ENCODE measurements at places on chromosomes 3 and 15. TPM values are rescaled to one million over a fixed set of nuclear protein-coding genes. Genes with fewer than 3 reads are reported as not detected.

DNA sequence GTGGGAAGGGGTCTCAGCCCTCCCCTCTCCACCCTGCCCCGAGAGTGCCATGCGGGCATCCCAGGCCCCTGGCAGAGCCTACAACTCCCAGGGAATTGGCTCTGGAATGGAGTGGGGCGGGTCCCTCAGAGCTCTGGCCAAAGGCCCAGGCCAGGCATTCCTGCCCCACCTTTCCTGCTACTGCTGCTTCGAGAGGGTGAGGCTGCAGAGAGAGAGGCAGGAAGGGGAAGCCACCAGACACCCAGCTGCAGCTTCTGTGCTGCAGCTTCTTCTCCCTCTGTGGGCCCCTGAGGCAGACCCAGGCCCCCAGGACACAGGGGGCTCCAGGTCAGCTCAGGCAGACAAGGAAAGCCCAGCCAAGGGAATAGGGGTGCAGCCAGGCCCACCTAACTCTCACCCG, 2.7 kb downstream of the ALS2CL start:
- no peak overlapping the region for H3K27ac ChIP-seq
- no peaks in the 10 kb centered on the region for H3K36me3 ChIP-seq
- peaks cover 26% of the 10 kb centered on the region for H3K4me1 ChIP-seq
- H3K4me3 ChIP-seq = no peak overlapping the region
- peaks cover 4% of the 10 kb centered on the region for H3K27me3 ChIP-seq

TXNRD3 gene
- 4.1 TPM for total RNA-seq

GRCh38 chr15:92670621-92671020, 15.0 kb upstream of the FAM174B start:
- H3K4me1 ChIP-seq = peaks cover 2% of the 10 kb centered on the region
- no peaks in the 10 kb centered on the region for H3K36me3 ChIP-seq
- no peak for DNase-seq
- no peaks in the 10 kb centered on the region for H3K27me3 ChIP-seq

NEK10 gene
- 0.80 TPM for total RNA-seq

- DNase-seq = peak; percentile 8
- no peaks in the 10 kb centered on the region for H3K36me3 ChIP-seq
- no peaks in the 10 kb centered on the region for H3K27me3 ChIP-seq
- H3K27ac ChIP-seq = no peak overlapping the region
These were observed 337.7 kb downstream of the SLC9A9 start for GRCh38 chr3:143510601-143511000.

DNA sequence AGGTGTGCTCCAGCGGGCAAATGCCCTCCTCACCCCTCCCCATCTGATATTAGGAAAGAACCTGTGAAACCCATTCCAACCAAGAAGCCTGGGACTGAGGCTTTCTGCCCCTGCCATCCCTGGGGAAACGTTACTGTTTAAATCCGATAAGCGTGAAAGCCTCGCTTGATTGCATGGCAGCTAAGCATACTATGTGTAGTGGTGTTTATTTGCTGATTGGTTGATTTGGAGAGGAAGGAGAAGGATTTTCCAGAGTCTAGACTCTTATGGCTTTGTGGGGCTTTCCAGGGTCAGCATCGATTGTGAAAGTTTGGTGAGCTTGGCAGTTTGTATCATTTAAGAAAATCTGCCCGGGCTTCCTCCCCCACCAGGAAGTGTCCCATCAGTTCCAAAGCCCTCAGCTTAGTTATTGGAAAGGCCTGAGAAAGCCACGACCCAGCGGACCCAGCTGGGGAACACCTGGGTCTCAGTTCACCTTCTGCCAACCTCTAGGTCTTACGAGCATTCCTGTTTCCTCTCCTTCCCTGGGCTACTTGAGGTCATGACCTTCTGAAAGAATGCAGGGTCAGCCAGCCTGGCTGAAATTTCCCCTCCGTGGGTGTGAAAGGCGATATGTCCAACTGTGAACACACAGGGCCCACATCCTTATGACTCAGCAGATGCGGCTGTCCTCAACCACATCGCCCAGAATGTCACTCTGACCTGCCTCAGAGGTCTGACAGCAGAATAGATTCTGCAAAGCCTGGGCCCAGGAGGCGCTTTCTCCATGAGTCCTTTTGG, 62.8 kb upstream of the HERC1 start:
- no peak overlapping the region for H3K27ac ChIP-seq
- DNase-seq = peak; percentile 28
- no peaks in the 10 kb centered on the region for H3K27me3 ChIP-seq
- peaks cover 62% of the 10 kb centered on the region for H3K4me1 ChIP-seq
- no peaks in the 10 kb centered on the region for H3K36me3 ChIP-seq

UBE2E2 gene
- total RNA-seq = 13.2 TPM

DNA sequence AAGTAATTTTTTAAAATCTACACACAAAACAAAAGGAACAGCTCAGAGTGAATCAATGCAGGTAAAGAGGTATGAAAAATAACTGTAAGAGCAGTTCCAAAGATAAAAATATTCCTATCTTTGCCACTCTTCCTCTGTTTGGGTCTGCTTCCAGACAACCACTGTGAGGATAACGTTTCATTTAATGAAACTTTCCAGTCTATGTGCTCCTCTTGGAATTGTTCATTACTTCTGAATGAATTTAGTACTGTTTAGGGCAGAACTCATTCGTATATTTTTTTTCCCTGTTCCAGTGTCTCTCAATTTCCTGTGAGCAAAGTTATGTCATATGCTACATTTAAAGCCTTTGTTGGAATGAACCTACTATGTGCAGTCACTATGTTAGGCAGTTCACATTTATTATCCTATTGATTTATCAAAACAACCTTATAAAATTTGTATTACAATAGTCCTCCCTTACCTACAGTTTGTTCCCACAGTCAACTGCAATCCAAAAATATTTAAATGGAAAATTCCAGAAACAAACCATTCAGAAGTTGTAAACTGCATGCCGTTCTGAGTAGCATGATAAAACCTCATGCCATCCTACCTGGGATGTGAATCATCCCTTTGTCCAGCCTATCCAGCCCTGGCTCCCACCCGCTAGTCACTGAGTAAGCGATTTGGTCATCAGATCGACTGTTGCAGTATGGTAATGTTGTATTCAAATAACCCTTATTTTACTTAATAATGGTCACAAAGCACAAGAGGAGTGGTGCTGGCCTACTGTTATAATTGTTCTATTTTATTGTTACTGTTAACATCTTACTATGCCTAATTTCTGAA, 98.1 kb downstream of the TMCC1 start:
- no peak for DNase-seq
- H3K4me1 ChIP-seq = peaks cover 25% of the 10 kb centered on the region

GRCh38 chr3:81485444-81485865, 276.0 kb downstream of the GBE1 start:
- H3K4me3 ChIP-seq = no peak overlapping the region
- peaks cover 4% of the 10 kb centered on the region for H3K36me3 ChIP-seq
- H3K4me1 ChIP-seq = no peaks in the 10 kb centered on the region
- no peak overlapping the region for H3K27ac ChIP-seq
- no peaks in the 10 kb centered on the region for H3K27me3 ChIP-seq
- DNase-seq = no peak

- no peak overlapping the region for H3K4me3 ChIP-seq
- no peak overlapping the region for H3K27ac ChIP-seq
- peaks cover 3% of the 10 kb centered on the region for H3K36me3 ChIP-seq
- no peaks in the 10 kb centered on the region for H3K27me3 ChIP-seq
These were observed 66.5 kb downstream of the CDAN1 start for GRCh38 chr15:42670451-42670850.

REC114 gene
- total RNA-seq = not detected

GXYLT2 gene
- 0.32 TPM for total RNA-seq

DNA sequence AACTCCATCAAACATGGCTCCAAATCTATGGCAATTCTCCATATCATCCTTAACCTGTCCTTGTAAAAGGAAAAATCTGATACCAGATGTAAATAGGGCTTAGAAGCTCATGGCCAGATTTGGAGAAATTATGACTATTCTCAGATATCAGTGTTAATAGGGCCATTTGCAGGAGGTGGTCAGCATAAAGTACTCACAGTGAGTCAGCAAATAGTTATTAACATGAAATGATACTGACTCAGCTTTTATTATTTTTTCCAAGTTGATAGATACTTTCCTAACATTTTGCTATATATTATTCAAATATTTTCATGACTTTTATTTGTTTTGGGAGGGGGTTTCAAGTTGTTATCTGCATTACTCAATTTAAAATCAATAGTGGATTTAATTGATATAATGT, 255.8 kb downstream of the MFSD1 start:
- no peaks in the 10 kb centered on the region for H3K27me3 ChIP-seq
- H3K27ac ChIP-seq = no peak overlapping the region
- H3K36me3 ChIP-seq = no peaks in the 10 kb centered on the region

GRCh38 chr15:100026041-100026440, 292.8 kb upstream of the LYSMD4 start:
- no peaks in the 10 kb centered on the region for H3K27me3 ChIP-seq
- H3K36me3 ChIP-seq = peaks cover 18% of the 10 kb centered on the region
- no peak overlapping the region for H3K4me3 ChIP-seq
- H3K27ac ChIP-seq = no peak overlapping the region

DNA sequence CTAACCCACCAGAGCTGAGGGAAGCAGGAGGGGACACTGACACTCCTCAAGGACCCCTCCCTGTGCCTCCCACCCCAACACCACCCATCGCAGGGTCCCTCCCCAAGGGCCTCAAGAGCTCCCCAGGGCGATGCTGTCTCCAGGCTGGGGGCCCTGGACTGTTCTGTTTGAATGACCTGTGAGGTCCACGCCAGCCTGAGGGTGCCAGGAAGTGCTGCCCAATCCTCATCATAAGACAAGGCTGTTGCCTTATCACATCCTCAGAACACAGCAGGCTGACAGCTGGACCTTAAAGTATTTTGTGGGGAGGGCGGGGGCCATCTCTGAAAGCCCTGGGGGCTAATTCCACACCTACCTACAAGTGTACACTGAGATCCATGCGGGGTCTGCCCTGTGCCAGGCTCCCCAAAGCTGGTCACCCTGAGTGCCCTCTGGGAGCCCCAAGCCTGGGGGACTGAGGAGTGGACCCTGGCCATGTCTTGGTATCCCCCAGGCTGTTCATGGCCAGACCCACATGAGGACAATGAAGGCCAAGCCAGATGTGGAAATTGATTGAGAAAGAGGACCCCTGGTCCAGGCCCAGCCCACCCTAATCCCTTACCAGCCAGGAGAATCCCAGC, 23.8 kb upstream of the GOLGA6C start:
- no peak overlapping the region for H3K27ac ChIP-seq
- no peaks in the 10 kb centered on the region for H3K4me1 ChIP-seq
- H3K4me3 ChIP-seq = no peak overlapping the region
- H3K36me3 ChIP-seq = no peaks in the 10 kb centered on the region
- DNase-seq = no peak

CHRM5 gene
- total RNA-seq = not detected

GOLGA8F gene
- total RNA-seq = not detected

CAPN3 gene
- 1.8 TPM for total RNA-seq

Data from activated naive CD8-positive, alpha-beta T cell treated with anti-CD3 and anti-CD28 coated beads for 36 hours (primary cell).